ENCODE measurements at places on chromosomes 3 and 15.
A peak's percentile ranks its signal among the peaks of the same experiment; 100 is the strongest.

DNA sequence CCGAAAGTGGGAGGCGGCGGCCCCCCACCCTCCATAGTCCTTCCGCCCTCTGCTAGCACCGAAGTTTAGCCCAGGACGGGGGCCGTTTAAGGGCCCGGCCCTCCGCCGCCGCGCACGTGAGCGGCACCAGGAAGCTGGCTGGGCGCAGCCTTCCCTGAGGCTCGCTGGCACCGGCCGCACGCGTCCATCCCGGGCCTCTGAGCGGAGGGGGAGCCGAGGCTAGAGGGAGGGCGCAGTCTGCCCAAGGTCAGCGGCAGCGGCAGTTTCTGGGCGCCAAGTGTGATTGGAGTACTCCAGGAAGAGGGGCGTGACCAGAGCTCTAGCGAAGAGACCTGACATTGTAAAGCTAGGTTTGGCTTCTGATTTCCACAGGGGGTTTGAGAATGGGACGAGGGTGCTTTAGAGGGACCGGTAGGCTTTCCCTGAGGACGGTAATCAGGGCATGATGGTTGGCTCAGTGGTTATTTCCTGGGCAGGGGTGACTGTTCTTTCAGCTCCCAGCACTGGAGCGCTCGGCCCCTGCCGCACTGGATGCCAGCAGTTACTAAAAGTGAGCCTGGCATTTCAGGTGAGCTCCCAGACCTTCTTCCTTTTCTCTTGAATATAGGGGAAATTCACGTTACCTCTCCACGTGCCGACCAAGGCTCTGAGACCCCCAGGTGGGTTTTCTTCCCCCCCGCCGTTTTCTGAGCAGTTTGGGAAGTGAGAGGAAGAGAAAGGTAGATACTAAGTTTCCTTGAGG, 853 bp downstream of the TEX264 start:
- DNase-seq = peak; percentile 64

DNA sequence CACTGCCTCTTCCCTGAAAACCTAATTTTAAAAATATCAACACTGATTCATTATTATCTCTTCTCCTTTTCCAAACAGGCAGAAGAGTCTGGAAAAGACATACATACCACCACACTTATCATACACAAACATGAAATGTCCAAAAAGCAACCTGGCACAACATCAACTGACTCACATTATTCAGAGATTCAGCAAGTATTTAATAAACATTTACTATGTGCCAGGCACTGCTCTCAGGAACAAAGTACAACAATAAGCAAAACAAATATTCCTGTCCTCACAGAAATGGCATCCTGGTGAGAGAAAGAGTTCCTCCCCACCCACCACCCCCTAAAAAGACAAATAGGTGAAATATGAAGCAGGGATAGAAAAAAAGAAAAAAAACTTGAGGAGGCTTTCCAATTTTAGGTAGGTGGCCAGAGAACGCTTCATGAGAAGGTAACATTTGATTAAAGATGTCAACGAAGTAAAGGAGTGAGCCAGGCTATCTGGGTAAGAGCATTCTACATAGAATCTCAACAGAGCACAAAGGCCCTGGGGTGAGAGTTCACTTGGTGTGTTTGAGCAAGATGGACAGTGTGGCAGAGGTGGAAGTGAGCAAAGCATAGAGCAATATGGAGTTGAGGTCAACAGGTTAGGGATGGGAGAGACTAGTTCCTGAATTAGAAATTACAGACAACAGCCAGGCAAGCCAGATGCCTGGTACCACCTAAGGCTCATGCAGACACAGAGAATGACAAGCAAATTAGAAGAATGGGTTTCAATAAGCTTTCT, 141.7 kb downstream of the OSBPL10 start:
- DNase-seq = no peak

DNA sequence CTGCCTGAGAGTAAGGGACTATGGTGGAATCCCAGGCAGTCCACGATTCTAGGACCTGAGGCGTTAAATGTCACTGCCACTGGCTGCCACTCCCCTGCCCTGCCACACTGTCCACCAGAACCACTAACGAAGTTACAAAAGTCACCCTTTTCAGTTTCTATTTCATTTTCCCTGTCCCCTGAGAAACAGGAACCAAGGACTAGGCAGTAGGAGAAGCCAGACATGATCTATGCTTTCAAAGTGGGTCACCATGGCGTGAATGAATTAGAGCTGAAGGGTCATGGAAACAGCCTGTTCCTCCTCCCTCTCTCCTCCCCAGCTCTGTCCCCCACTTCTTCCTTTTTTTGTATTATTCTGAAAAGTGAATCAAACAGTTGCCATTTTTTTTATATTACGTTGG, 9.1 kb upstream of the ADPRH start:
- no peak for DNase-seq

GRCh38 chr15:94053626-94054025, 177.7 kb upstream of the MCTP2 start:
- DNase-seq = no peak

- DNase-seq = no peak
Observed at GRCh38 chr3:145159640-145160039, 1001.3 kb downstream of the PLOD2 start.
